SJSA1 (cell line): ENCODE measurements at places on chromosomes 12 and 14. TPM values are rescaled to one million over a fixed set of nuclear protein-coding genes. Genes with fewer than 3 reads are reported as not detected.

- no peak for DNase-seq
Measured at GRCh38 chr12:131499160-131499863, 211.6 kb upstream of the SFSWAP start.

- no peak for DNase-seq
Measured at GRCh38 chr14:92040431-92041051, 682 bp upstream of the TRIP11 start.

DNA sequence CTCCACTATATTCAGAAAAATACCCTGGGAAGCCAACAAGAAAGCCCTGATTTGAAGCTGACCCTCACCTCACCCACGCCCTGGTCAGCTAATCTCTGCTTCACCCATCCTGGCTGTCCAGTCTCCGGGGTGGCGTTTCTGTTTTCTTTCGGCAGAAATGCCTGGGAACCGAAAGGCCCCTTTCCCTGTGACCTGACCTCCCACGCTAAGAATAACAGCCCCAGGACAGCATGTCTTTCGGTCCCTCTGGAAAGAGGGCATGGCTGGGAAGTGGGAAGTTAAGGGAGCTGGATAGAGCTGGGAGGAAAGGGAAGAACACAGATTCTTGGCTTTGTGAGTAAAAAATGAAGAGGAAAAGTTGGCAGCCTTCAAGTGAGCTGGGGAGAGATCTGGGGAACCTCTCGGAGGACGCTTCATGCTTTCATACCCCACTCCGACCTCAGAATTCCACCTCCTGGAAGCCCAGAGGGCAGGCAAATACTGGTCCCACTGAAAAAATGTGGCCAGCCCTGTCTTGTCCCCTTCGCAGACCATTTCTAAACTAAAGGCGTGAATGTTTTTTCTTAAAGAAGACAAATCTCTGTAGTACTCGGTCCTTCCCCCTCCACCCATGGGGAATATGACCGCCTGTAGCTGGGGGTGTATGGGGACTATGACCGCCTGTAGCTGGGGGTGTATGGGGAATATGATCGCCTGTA is 163.0 kb upstream of the FKBP4 start:
- DNase-seq = no peak

- DNase-seq = no peak
Measured at GRCh38 chr14:101714394-101714793, 47.1 kb upstream of the PPP2R5C start.

The C1S gene
- total RNA-seq = 21.2 and 35.0 TPM in 2 replicates

- DNase-seq = no peak
Measured at GRCh38 chr14:49971156-49972130, 78.6 kb downstream of the ARF6 start.

The MIS18BP1 gene
- 36.3 and 47.8 TPM in 2 replicates for total RNA-seq

The SLC6A13 gene
- total RNA-seq = not detected in 2 replicates

- DNase-seq = no peak
Measured at GRCh38 chr14:22407033-22407432, 182.0 kb downstream of the DAD1 start.

DNA sequence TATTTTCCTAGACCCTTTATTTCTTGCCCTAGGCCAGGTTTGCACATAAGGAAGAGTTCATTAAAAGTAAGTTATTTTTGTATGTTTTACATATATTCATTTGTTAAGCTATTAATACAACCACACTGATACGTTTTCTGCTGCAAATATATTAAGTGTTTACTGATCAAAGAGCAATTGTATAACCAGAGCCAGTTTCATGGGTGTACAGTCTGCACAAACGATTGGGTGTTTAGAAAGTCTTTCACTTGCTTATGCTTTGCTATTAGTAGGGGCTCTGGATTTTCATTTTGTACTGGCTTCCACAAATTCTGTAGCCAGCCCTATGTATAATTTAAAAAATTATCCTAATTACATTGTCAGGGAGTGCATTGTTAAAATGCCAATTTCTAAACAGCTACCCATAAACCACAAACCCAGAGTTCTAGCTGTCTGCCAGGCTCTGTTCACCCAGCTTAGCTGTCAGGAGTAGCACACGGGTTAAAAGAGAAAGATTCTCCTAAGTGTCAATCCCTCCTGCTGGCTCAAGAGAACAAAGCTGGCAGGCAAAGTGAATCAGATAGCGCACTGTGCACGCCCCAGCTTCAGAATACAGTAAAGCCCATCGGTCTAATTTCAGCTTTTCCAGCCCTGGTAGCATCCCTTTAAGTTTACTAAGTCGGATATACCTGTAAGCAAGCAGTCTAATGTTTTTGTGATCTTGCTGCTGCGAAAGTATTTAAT is 151.0 kb upstream of the LMO3 start:
- DNase-seq = no peak

DNA sequence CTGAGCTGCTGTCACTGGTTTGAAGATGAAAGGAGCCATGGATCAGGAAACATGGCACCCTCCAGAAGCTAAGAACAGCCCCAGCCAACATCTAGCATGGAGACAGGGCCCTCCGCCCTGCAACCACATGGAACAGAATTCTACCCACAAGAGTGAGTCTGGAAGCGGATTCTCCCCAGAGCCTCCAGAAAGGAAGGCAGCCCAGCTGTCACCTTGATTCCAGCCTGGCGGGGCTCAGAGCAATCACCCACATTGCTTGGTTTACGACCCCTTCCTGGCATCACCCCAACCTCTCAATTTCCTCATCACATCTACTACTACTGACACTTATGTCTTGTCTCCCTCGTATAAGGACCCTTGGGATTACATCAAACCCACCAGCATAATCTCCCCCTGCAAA is 38.5 kb downstream of the OAS2 start:
- no peak for DNase-seq

DNA sequence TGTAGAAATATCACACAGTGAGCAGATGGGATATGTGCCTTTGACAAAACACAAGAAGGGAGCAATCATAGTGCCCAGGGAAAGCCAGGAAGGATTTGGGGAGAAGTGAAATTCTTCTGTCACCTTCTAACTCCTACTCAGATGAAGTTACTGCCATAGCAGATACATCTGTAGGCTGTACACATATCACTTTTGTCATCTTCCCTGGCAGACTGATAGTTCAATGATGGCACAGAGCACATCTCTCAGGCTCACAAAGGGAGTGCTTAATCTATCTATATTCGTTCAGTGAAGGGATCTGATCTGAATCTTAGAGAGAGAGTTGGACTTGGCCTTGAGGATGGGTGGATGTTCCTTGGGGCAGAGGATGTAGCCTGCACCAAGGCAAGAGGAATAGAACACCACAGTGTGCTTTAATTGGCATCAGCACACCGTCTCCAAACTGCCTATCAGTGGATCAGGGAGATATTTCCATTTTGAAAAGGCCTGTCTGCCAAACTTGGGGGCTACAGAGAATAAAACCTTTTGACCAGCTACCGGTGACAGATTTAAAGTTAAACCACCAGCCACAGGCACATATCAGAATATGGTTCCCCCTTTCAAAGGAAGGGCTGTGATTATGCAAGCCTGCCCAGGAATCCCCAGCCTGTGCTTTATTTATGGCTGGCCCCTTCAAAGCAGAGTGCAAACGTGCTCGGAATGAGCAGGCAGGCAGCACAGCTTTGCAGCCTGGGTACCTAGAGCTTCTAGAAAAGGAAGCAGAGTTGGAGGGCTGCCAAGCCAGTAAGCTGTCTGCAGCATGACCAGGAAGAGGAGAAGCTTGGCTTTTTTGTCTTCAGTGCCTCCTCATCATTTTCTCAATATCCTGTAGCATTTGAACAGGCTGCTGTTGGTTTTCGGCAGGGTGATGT is 165.5 kb upstream of the DYRK2 start:
- DNase-seq = no peak

DNA sequence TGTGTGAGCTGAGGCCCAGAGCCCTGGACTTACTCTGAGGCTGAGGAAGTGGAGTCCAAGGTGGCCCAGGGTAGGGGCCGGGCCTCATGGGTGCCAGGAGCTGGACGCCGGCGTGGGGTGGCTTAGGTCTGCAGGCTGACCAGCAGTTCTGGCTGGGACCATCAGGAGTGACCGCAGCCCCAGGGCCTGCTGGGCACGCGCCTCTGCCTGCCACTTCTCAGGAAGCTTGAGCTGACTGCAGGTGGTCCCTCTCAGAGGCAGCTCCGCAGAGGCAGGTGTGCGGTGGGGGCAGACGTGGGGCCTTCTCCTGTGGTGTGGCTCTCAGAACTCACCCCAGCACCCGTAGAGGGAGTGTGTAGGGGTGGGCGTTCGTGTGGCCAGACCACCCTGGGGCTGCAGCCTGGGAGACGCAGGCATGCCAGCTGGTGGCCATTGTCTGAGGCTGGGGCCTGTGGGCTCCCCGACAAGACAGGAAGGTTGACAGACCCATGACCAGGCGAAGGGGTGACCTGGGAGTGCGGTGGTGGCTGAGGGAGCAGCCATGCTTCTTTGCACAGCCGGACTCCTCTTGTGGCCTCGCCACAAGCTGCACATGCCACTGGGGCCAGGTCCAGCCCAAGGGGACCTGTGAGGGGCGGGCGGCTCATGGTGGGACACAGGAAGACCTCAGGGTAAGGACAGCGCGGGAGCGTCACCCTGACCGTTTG is 40.0 kb upstream of the TEX22 start:
- DNase-seq = no peak

DNA sequence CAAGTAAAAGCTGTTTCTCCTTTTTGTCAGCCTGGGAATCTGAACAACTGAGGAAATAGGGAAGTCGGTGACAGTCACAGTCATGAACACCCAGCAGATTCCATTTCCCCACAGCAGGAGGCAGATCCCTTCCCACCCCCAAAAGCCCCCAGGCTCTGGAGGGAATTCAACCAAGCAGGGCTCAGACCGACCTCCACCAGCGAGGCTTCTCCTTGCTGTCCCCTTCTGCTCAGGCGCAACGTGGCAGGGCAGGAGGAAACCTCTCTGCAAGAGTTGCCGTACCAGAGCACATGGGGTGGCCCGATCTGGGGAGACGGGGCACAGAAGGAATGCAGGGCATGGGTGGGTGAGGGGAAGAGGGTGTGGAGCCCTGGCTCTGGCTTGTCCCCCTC is 319 bp downstream of the GALNT6 start:
- peak; percentile 37 for DNase-seq

GRCh38 chr12:2551412-2551900 is 243.3 kb upstream of the FKBP4 start:
- DNase-seq = no peak

DNA sequence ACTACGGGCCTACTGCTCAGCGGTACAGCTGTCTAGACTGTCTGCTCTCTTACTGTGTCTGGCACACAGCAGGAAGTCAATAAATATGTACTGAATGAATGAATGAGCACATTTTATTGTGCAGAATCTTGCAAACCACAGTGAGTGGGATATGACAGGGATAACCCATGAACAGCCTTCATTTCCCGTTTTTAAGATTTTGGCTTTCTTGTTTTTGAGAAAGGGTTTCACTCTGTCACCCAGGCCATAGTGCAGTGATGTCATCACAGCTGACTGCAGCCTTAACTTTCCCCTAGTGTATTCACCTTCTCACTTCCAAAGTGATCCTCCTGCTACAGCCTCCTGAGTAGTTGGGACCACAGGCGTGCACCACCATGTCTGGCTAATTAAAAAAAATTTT is 203.1 kb downstream of the AEBP2 start:
- no peak for DNase-seq

DNA sequence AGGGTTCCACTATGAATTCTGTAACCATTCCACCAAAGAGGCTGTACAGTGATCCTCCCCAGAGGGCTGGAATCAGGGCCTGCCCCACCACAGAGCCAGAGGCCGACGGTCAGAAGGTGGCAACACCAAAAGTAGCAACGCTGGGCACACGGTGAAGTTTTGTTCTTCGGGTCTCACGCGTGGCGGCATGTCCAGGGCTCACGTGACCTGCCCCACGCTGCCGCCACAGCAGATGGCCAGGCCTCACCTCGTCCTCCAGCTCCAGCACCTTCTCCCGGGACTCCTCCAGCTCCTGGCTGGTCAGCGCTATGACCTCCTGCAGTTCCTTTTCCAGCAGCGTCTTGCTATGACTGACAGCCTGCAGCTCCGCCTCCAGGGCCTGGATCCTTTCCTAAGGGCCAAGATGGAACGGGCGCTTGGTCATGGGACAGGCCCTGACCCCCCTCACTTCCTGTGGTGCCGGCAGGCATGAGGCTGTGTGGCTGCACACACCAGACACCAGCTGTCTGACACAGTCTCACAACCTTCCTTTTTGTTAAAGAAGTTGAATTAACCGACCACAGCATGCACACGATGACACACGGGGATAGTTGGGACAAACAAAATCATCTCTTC is 22.4 kb upstream of the ANKLE2 start:
- no peak for DNase-seq
